Daoy (cell line): ENCODE measurements at places on chromosomes 4 and X. TPM values are rescaled to one million over a fixed set of nuclear protein-coding genes. Genes with fewer than 3 reads are reported as not detected.

DNA sequence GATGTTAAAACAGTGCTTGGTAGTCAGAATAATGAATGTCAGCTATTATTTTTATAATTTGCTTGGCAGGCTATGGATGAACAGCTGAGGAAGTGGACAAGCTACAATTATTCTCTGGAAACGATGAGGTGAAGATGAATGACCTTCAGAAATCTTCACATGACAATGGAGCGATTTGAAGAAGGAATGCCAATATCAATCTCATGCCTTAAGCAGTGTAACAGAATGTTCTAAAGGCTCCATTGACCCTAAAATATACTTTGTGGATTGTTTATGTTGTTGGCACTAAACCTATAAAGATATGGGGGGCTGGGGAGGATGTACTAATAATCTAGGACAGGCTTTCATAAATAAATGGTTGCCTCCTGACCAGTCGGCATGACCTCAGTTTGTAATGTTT is 36.2 kb downstream of the COL25A1 start:
- DNase-seq = no peak

Gene NR0B1
- not detected in 2 replicates for total RNA-seq

DNA sequence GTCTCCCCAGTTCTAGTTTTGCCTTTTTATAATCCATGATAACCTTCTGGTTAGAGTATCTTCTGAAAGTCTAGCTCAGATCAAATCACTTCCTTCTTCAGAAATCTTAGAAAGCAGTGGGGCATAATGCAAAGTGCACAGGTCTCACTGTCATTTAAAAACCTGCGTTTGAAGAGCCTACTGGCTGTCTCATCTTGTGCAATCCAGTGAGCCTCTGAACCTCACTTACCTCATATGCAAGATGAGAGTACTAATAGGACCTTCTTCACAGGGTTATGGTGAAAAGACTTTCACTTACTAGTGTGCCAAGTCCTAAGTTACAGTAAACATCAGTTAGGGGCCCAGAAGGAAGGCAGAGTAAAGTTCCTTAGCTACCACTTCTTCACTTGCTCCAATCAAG is 131.4 kb downstream of the ENOX2 start:
- DNase-seq = no peak

GRCh38 chr4:24794916-24795665 is at the start of gene SOD3:
Gene SOD3 (plus strand): TSS chr4:24795573. CDS start chr4:24799522, 3,949 bp downstream.
- DNase-seq = peak; percentile 81

DNA sequence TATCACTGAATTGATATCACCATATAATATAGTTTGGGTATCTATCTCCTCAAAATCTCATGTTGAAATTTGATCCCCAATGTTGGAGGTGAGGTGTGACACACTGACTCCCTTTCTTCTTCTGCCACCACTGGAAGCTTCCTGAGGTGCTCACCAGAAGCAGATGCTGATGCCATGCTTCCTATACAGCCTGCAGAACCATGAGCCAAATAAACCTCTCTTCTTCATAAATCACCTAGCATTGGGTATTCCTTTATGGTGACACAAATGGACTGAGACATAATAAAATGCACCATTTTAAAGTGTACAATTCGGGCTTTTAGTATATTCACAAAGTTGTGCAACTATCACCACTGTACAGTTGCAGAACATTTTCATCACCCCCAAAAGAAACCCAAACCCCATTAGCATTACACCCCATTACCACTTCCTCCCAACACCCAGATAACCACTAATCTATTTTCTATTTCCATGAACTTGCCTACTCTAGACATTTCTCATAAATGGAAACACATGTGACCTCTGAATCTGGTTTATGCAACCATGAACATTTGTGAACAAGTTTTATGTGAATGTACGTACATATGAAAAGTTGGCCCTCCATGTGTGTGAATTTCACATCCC is 148.9 kb downstream of the OPHN1 start:
- DNase-seq = no peak

Gene RBM41
- 11.2 and 14.5 TPM in 2 replicates for total RNA-seq

DNA sequence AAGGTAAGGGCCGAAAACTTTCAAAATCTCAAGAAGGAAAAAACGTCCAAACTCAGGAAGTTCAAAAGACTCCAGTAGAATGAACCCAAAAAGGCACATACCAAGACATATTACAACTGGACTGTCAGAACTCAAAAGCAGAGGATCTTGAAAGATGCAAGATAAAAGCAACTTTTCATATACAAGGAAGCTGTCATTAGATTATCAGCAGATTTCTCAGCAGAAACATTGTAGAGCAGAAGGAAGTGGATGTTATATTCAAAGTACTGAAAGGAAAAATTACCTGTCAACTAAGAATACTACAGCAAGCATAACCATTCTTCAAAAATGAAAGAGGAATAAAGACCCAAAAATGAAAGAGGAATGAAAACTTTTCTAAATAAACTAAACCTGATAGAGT is 224.9 kb downstream of the FAT4 start:
- no peak for DNase-seq

- no peak for DNase-seq
These were observed 164.7 kb upstream of the SLC7A11 start for GRCh38 chr4:138406876-138407275.

GRCh38 chr4:61296144-61296543 is 96.0 kb downstream of the ADGRL3 start:
- DNase-seq = no peak

- DNase-seq = no peak
These were observed 1.8 kb upstream of the KDM6A start for GRCh38 chrX:44871114-44871645.
